ENCODE measurements at places on chromosomes 12 and 14. TPM values are rescaled to one million over a fixed set of nuclear protein-coding genes. Genes with fewer than 3 reads are reported as not detected.

Gene KLHDC1
- total RNA-seq: 5.7 TPM

DNA sequence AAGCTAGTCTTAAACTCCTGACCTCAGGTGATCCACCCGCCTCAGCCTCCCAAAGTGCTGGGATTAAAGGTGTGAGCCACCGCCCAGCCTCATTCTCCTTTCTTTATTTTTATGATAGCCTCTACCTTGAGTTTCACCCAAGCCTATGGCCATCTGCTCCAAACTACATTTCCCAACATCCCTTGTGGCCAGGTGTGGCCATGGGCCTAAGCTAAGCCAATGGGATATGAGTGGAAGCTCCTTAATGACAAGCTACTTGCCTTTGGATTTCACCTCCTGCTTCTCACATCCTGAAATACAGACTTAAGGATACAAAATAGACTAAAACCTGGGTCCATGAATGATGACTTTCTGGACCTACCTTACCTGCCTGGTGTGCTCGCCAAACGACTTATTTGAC, 46.2 kb downstream of the DPF3 start:
- DNase-seq: no peak

GRCh38 chr12:122147514-122148290, 26.3 kb downstream of the IL31 start:
- no peak for DNase-seq

DNA sequence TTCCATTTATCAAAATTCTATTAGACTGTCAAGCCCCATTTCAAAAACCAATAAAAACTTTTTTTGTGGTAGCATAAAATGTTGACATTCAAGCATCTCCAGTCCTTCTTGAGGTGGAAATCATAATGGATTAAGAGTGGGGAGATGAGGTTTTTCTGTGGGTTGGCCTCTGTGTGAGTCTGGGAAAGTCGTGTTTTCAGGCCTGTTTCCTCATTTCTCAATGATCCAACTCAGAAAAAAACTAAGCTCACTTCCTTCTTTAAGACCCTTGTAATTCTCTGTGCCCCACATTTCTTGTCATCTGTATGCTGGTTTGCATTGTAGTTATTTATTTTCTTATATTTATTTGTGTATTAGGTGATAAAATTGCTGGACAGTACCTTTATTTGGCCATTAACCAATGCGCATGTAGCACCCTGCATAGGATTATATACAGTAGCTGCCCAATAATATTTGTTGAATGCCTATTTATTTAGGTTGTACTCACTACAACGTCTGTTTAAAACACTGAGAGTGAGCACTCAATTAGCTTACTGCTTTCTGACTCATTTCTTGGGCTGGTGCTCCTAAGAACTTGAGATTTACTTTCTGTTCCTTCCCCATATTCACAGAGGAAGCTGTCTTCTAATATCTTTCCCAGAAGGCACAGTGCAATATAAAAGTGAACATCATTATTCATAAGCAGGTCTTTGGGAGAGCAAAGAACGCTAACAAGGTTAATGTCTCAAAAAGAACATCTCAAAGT, 121.9 kb downstream of the DNAI7 start:
- DNase-seq: no peak

- no peak for DNase-seq
Observed at GRCh38 chr12:43112101-43112920, 439.7 kb downstream of the ADAMTS20 start.

Data from activated B cell treated with CpG ODN at 0.5 μM for 24 hours (primary cell).